ENCODE measurements at places on chromosomes 2 and 18.

DNA sequence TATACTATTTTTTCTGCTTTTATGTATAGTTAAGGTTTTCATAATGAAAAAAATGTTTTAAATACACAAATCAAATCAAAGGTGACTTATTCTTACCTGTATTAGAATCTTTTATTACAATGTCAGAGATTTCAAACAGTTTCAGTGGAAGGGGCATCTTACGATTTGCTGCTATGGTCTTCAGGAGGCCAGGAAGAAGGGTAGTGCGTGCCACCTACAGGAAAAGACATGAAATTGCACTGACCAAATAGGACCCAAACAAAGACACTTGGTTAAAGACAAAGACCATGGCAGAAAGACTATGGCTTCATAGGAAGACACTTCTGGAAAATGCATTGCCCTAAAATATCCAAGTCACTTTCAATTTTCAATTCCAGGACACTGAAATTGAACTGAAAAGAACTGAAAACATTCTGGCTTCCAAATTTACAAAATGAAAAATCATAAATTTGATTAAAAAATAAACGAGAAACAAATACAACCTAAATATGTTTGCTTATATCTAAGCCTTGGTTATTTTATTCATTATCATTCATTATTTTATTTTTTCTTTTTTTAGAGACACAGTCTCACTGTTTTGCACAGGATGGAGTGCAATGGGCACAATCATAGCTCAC is 42.1 kb downstream of the FARSB start:
- peak; percentile 68 for DNase-seq

DNA sequence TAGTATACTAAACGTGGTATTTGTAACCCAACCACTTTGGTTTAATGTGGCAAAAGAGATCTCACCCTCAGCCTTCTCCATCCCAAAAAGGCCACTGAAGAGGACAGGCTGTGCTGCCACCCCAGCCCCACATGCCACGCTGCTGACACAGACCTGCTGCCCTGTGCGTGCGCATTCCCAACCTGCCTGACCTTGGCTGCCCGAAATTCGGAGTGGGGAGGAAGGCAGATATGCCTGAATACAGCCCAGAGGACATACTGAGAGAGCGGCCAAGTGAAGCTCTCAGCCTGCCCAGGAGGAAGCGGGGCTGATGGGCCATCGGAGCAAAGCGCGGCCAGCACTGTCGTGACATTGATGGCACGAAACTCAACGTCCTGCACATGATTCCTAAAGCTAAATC is 70.0 kb downstream of the HDAC4 start:
- DNase-seq, result no peak

DNA sequence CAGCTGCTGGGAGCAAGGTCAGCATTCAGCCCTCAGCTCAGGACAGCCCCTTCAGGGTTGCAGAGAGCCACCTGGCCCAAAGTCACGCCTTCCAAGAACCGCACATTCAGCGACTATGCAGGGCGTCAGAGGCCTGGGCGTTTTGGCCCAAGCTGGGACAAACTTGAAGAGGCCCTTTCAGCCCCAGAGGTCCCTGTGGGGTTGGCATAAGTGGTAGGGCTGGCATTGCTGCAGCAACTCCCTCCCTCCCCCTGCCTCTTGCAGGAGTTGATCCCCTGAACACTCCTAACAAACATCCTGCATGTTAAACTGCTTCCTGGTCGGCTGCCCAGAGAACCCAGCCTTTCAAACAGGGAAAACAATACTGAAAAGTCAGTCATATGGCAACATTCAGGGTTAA is 192.9 kb upstream of the SMAD2 start:
- DNase-seq, result no peak

- no peak for DNase-seq
Observed at GRCh38 chr18:14031053-14031452, 101.2 kb downstream of the ZNF519 start.

GRCh38 chr2:194867328-194867727 is 789.7 kb upstream of the SLC39A10 start:
- DNase-seq, result peak; percentile 18

DNA sequence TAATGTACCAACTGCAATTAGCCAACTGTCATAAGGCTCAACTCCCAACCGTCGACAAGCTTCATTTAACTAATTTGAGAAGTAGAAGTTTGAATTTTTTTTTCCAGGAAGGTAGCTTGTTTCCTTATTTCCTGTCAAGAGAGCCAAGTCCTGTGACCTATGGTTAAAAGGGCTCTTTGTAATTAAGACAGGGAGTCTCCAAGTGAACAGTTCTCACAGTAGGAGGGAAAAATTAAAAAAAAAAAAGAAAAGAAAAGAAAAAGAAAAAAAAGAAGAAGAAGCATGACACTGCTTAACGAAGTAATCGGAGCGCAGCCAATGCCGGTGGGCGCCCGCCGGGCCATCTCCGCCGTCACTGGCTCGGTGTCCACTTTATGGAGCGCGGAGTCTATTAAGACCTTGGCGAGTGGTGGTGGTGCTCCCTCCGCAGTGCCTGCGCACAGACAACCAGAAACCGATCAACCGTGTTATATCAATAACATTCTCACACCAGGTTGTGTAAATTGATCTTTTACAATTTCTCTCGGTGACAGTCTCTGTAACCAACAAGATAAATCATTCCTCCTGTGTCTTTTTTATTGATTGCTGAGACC is 197.2 kb upstream of the POU3F3 start:
- no peak for DNase-seq

GRCh38 chr2:170823898-170824215 is 7.2 kb downstream of the GAD1 start:
- DNase-seq, result peak; percentile 65

GRCh38 chr2:235729557-235729947 is 235.7 kb downstream of the AGAP1 start:
- no peak for DNase-seq

- DNase-seq, result no peak
Observed at GRCh38 chr2:66849153-66849755, 414.3 kb downstream of the MEIS1 start.

- no peak for DNase-seq
Observed at GRCh38 chr2:237486819-237487448, at the start of gene MLPH. TSS of gene MLPH (plus strand) at chr2:237487251. CDS start at chr2:237493427, 6,176 bp downstream.

- DNase-seq, result no peak
Observed at GRCh38 chr2:78304678-78305077, 720.8 kb upstream of the REG3G start.

GRCh38 chr18:67574749-67575148 is 58.2 kb upstream of the DSEL start:
- DNase-seq, result no peak

DNA sequence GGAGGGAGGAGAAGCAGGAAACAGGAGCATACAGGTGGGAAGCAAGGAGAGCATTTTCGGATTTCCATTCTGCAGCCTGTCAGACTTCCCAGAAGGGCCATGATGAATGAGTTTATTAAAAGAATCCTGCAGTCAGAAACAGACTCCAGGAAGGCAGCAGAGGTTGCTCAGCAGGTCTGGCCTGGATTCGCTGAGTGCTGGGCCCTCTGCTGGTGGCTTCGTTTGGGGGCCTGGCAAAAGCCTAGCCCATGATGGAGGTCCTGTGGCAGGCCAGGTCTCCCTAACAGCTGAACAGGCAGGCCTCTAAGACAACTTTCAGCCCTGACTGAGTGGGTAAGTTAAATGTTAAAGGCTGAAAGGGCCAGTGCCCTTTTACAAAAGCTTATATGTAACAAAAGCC is 108.2 kb upstream of the CAPN13 start:
- DNase-seq, result peak; percentile 45

GRCh38 chr2:206368484-206368883 is 74.8 kb upstream of the ADAM23 start:
- no peak for DNase-seq

- DNase-seq, result peak; percentile 8
Observed at GRCh38 chr18:56001576-56001975, 413.6 kb upstream of the TCF4 start.

DNA sequence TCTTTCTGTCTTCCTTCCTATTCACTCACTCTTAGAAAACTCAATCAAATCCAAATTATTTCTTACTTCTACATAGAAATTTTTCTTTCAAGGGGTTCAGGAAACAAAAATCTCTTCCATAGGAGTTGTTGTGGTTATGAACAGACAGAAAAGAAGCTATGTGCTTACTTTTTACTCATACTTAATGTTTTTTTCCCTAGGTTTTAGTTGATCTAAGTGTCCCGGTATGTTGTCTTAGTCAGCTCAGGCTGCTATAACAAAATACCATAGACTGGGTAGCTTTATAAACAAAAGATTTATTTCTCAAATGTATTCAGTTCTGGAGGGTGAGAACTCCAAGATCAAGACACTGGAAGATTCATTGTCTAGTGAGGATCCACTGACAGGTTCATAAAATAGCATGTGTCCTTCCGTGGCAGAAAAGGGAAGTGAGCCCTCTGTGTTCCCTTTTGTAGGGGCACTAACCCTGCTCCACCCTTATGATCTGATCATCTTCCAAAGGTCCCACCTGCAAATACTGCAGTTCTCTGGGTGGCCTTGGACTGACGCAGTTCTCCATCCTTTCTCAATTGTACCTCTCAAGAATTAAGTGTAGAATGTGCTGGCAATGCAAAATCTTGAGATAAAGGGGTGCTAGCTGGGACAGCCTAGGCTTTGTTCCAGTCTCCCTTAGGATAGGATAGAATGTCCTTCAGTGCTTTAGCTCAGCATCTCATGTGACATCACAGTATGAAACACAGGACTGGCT is 14.4 kb upstream of the VRK2 start:
- peak; percentile 65 for DNase-seq

GRCh38 chr18:34991152-34991551 is 50.1 kb upstream of the MAPRE2 start:
- no peak for DNase-seq

GRCh38 chr2:222102575-222103349 is 196.0 kb downstream of the PAX3 start:
- DNase-seq, result no peak

DNA sequence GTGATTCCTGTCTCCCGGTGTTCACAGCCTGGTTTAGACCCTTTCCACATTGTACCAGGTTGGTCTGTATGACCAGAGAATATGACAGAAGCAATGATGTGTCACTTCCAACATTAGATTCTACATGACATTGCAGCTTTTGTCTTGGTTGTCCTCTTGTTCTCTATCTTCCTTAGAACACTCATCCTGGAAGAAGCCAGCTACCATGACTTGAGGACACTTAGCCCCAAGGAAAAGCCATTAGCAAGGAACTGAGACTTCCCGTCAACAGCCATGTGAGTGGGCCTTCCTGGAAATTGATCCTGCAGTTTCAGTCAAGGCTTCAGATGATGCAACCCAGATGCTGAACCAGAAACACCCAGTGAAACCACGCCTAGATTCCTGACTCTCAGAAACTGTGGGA is 143.3 kb downstream of the MREG start:
- DNase-seq, result no peak

- no peak for DNase-seq
Observed at GRCh38 chr2:203809084-203809521, 58.5 kb upstream of the CTLA4 start.

DNA sequence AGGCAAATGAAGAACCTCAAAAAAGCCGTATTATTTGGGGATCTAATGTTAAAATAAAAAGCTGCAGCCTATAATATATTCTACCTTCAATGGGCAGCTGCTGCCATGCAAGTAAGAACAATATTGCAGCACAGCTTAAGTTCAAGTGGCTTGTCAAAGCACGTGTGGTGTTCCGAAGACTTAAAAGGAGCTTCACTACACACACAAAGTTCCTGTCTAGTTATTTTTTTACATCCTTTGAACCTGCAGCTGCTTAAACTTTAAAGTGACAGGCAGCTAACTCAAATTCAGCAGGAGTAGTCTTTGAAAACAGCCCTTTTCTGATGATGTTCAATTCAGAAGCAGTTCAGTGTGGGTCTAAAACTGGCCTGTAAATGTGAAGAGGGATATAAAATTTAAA is 85.8 kb upstream of the XIRP2 start:
- no peak for DNase-seq

DNA sequence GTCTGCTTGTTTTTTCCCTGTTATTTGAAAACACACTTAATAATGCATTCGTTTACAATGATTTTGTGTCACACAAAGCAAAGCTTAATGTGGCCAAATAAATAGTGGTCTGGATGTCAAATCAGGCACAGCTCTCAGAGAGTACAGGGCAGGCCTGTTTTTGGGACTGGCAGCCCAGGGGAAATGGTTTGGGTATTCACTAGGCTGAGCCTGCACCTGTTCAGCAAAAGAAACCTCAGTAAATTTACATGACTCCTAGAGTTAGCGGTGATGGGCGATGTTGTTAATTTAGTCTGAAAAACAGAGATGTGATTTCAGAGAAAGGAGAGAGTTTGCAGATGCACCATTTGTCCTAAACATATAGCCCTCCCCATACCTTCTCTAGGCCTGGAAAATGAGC is 197.1 kb downstream of the ALK start:
- no peak for DNase-seq

DNA sequence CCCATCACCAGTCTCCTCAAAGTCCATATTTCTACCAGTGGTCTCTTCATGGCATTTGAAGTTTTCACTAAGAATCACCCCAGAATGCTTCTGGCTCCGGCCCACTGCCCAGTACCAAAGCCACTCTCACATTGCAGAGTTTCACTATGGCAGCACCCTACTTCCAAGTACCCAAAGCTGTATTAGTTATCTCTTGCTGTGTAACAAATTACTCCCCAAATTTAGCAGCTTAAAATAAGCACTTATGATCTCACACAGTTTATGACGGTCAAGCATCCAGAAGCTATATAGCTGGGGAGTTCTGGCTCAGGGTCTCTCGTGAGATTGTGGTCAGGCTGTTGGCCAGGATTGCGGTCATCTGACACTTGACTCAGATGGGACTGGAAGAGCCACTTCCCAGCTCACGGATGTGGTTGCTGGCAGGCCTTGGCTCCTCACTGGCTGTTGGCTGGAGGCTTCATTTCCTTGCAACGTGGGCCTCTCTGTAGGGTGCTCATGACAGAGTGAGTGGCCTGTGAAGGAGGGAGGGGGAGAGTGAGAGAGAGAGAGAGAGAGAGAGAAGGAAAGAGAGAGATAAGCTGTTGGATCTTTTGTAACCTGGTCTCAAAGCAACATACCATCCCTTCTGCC is 189.5 kb downstream of the CTIF start:
- peak; percentile 18 for DNase-seq

GRCh38 chr2:203994735-203995134 is 58.2 kb downstream of the ICOS start:
- no peak for DNase-seq

GRCh38 chr2:171583566-171583965 is 61.3 kb downstream of the CYBRD1 start:
- no peak for DNase-seq

DNA sequence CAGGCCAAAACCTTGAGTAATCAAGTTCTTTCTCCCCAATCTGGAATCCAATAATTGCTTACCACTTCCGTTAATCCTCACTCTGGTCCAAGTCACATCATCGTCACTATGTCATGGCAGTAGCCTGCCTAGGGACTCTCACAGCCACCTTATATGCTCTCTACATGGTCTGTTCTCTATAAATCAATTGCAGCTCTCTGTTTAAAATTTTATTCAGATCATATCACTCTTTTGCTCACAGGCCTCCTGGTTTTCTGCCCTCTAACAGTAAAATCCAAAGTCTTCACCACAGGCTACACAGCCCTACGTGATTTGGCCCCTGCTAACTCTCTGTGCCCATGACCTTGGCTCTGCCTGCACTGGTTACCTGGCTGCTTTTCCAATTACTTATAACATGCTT is 188.7 kb downstream of the STK39 start:
- DNase-seq, result no peak

Measured in NB4 (cell line).